Natural killer cell (primary cell): ENCODE measurements at places on chromosomes 3 and 15. TPM values are rescaled to one million over a fixed set of nuclear protein-coding genes. Genes with fewer than 3 reads are reported as not detected.

Gene ADCY5
- total RNA-seq = not detected

Gene ANKRD63
- total RNA-seq = not detected

Gene ITIH3
- total RNA-seq = not detected

Gene PPM1L
- 73.2 TPM for total RNA-seq

Gene MOBP
- not detected for total RNA-seq

Gene CACNA2D2
- total RNA-seq = 36.5 TPM

Gene COPS2
- total RNA-seq = 77.6 TPM

Gene TIMP4
- not detected for total RNA-seq

Gene SEMA7A
- 9.0 TPM for total RNA-seq

Gene OIP5
- 0.64 TPM for total RNA-seq

Gene COL7A1
- total RNA-seq = 1.4 TPM

Gene DUOX1
- total RNA-seq = not detected

Gene SH3GL3
- total RNA-seq = not detected

Gene GALNT15
- not detected for total RNA-seq

DNA sequence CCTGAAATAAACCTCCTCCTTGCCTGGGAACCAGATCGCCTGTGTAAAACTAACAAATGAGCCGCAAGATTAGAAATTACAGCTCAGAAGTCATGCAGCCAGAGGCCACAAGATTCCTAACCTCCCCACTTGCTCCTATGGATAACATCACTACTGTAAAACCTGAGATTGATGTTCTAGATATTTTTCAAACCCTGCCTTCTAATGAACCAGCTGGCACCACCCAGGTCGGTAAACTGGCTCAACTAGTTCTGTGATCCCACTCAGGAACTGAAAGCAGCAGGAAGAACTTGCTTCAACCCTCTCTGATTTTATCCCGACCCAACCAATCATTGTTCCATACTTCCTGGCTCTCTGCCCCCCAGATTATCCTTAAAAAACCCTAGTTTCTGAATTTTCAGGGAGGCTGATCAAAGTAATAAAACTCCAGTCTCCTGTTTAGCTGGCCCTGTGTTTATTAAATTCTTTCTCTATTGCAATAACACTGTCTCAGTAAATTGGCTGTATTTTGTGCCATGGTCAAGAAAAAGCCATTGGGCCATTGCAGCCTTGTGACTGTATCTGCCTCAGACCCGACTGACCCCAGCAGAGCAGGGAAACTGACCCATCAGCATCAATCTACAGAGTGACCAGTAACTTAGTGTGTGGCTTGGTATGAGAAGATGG is 98.9 kb downstream of the RPLP1 start:
- no peak for DNase-seq

DNA sequence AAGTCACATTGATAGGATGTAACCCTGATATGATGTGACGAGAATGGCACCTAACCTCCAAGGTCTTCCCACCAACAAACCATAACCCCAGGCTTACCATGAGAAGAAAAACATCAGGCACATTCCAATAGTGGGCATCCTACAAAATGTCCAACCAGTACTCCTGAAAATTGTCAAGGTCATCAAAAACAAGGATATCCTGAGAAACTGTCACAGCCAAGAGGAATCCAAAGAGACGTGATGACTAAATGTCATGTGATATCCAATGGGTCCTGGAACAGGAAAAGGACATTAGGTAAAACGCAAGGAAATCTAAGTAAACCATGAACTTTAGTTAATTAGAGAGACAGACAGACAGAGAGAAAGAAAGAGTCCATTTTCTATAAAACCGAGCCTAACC is 2.3 kb upstream of the CYP1A2 start:
- DNase-seq = no peak

DNA sequence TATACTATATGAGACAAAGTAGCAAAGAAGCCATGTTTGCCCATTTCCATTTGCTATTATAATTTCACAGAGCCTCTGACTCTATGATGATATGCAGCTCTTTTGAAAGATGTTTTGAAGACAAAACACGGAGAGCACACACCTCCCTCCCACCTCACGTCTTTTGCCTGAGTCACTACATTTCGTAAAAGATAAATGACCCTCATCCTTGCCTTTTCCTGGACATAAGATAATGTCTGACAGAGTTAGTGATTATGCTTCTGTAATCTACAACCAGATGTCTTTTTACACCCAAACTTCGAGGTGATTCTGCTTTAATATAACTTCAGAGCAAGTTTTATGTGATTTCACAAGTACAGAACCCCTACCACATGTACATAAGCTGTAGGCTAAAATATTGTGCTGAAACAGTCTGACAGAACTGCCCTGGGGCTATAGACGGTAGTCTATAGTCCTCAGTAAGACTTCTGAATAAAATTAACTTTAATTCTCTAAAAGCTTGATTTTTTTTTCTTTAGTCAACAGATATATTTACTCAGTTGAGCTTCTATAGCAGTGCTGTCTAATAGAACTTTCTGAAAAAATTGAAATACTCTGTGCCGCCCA is 99.9 kb downstream of the CD200R1L start:
- no peak for DNase-seq

- no peak for DNase-seq
Measured at GRCh38 chr3:128867200-128868125, 12.0 kb upstream of the ACAD9 start.

- DNase-seq = no peak
Measured at GRCh38 chr3:27279123-27279522, 90.1 kb downstream of the NEK10 start.

- no peak for DNase-seq
Measured at GRCh38 chr3:64623125-64623524, 64.7 kb downstream of the ADAMTS9 start.

GRCh38 chr3:49352281-49352680 is 5.9 kb downstream of the GPX1 start:
- no peak for DNase-seq

DNA sequence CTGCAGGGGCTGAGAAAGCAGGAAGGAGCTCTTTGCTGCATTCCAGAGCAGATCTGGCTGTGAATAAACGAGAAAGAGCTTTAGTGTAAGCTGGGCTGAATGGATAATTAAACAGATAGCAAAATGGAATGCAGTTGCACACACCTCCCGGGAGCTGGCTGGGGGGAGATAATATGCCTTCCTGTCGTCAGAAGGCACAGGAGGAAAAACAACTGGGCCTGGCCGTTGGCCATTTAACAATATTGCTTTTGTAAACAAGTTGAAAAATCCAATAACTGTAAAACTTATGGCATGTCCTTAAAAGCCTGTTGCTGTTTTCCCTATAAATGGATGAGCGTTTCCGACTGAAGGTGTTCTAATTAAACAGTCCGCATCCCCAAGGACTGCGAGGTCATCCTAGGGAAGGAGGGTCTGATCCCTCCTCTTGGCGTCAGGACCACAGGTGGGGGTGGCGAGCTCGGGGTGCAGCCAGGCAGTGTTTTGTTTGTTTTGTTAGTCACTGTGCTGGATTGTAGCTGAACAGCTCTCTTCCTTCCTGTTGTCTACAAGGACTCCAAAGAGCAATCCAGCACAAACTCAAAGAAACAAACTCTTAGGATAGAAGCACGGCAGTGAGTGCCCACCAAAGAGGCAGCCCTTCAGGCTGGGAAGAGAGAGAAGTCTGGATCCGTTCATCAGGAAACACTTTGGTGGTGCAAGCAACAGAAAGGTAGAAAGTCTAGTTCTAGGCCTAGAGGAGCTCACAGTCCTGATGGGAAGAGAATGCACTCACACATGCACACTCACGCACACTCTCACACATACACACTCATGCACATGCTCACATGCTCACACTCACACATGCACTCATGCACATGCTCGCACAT is 133.4 kb upstream of the SMAD3 start:
- DNase-seq = no peak

DNA sequence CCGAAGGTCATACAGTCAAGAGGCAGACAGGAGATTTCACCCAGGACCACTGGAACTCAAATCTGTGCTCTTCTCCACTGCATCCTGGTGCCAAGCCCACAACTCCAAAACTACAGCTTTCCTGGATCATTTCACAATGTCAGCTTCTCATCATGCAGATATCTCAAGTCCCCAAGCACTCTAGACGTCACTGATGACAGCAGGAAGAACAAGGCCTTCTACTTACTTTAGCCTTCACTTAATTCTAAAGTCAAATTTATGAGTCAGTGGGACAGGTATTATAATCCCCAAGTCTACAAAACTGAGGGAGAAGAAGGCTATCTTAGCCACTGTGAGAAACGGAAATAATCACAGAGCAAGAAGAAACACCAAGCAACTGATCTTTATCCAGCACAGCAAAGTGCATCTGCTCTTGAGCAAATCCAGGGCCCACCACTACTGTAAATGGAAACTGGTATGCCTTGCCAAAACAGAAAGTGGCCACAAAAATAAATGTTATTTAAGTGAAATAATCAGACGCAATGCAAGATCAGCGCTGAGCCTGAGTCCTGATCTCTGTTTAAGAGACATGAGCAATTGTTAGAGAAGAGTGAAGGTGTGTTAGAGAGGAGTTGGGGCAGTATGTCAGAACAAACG is 928 bp downstream of the RAD18 start:
- DNase-seq = no peak

- no peak for DNase-seq
Measured at GRCh38 chr3:190117981-190118380, 2.7 kb downstream of the P3H2 start.

- no peak for DNase-seq
Measured at GRCh38 chr3:6657591-6657990, 203.3 kb upstream of the GRM7 start.

DNA sequence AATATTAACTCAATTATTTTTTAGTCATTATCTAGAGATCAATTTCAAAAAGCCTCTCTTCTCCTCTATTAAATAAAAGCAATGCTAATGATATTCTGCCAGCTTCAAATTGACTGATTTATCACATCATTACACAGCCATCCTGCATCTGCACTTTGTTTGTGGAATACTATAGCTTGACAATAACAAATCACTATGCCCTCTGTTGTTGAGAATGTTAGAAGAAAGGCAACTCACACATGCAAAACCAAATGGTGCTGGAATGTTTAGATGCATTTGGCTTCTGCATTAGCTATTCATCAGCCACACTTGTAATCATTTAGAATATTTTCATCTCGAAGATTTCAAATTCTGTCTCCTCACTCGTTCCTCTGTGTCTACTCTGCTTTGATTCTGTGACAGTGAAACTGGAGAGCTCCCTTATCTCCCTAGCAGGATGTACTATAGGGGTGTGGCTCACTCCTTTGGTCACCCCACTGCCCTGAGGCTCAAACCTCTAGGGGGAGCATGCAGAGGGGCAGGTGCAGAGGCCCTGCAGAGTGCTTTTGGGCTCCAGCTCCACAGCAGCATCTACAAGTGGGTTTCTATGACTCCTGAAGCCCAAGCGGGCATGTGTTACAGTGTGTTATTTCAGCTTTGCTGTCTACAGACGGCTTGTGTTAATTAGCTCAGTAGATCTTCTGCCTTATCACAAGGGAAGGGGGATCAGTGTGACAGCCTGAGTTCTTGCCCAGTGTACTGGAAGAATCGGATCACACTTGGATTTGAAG is 454.1 kb upstream of the BCHE start:
- no peak for DNase-seq

- DNase-seq = no peak
Measured at GRCh38 chr3:25478211-25478757, 50.2 kb downstream of the RARB start.

DNA sequence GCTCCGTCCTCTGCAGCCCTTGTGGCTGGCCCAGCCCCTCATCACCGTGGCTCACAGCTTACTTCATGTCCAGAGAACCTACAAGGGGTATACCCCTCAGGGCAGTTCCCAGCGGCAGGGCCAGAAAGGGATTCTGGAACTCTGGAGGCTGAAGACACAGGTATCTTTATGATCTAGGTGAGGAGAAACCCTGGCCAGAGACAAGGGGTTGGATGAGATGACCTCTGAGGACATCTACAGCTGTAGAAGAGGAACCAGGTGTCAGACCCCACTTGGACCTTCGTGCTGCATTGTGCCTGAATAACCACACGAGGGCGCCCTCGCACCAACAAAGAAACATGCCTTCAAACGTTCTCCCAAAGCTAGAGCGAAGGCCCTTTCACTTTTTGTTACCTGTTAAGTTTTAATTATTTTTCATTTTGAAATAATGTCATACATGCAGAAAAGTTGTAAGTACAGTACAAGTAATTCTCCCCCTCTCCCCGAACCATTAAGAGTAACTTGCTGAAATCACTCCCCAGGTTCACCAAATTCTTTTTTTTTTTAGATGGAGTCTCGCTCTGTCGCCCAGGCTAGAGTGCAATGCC is 118.7 kb upstream of the SMAD3 start:
- peak; percentile 88 for DNase-seq

GRCh38 chr15:63765338-63765737 is 68.4 kb downstream of the HERC1 start:
- DNase-seq = no peak

DNA sequence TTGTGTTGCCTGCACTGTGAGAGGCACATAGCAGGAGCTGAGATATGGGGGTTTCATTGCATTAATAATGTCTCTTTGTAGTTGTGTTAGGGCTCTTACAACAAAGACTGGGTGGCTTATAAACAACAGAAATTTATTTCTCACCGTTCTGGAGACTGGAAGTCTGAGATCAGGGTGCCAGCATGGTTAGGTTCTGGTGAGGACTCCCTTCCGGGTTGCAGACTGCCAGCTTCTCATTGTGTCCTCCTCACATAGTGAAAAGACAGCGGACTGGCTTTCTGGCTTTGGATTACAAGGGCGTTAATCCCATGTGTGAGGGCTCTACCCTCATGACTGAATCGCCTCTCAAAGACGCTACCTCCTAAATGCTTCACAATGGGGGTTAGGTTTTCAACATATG is 20.6 kb downstream of the TMEM108 start:
- DNase-seq = no peak

DNA sequence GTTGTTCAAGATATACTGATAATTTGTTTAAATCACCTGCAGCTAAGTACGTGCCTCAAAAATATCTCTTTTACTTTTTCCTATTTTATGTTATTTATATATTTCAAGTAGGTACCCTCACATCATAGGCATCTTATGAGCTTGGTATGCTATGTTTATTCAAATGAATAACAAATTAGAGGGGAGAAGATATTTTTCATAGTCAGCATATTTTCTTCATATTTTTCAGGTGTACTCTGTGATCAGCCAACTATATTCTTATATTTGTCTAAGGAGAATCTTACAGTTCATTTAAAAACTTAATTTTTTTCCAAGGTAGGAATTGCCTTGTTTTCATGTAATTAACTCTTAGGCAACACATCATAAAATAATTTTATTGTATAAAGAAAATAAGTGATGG is 421.1 kb upstream of the GRM7 start:
- no peak for DNase-seq

DNA sequence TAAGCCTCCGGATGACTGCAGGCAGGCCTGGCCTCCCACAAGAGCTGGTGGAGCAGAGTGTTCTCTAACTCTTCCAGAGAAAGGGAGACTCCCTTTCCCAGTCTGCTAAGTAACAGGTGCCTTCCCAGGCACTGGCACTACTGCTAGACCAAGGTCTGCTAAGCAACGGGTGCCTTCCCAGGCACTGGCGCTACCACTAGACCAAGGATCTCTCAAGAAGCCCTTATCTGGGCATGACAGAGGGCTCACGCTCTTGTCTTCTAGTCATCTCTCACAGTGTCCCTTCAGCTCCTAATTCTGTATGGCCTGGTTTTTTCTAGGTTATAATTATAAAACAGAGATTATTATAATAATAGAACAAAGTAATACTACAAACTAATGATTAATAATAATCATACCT is 27.8 kb downstream of the MYL3 start:
- no peak for DNase-seq

GRCh38 chr3:24936574-24936973 is 441.9 kb upstream of the THRB start:
- no peak for DNase-seq

- DNase-seq = no peak
Measured at GRCh38 chr3:194043516-194043915, 92.4 kb upstream of the HES1 start.
